ENCODE measurements at places on chromosomes 2 and 18. TPM values are rescaled to one million over a fixed set of nuclear protein-coding genes. Genes with fewer than 3 reads are reported as not detected.

DNA sequence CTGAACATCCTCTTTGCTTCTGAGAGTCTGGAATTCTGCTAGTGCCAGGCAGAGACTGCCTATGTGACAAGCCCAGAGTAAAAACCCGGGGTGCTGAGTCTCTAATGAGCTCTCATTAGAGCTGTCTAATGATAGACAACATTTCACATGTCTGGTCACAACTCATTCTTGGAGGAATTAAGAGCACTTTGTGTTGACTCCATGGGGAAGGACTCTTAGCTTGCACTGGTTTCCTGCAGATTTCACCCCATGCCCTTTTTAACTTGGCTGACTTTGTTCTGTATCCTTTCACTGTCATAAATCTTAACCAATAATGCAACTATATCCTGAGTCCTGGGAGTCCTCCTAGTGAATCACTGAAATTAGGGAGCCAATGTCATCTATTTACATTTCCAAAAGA, 33.5 kb downstream of the FBXO15 start:
- no peak for DNase-seq

MERTK gene
- under 0.01 TPM for total RNA-seq

EHBP1 gene
- 56.8 TPM for total RNA-seq

- no peak for DNase-seq
These were observed 61.7 kb upstream of the DAPL1 start for GRCh38 chr2:158733430-158733755.

- peak; percentile 75 for DNase-seq
These were observed 87.7 kb downstream of the SH3YL1 start for GRCh38 chr2:175880-176820.

TTR gene
- not detected for total RNA-seq

RAMP1 gene
- total RNA-seq: 4.8 TPM

ANO7 gene
- total RNA-seq: 0.38 TPM

LRRC30 gene
- total RNA-seq: not detected

DNA sequence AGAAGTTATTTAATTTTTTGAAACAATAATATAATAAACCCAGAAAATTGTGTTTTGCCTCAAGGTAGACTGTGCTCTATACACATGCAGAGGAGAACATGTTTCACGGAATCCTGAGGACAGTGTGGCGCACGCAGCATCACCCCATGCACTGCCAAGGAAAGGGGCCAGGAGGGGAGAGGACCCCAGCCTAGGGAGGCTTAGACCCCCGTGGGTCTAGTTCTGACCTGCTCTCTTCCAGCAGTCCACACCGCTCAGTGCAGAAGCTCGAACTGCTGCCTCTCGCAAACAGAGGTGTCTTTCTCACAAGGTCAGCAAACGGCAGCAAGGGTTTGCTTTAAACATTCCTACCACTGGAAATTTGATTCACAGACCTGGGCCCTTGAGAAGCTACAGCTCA, 51.5 kb upstream of the KIDINS220 start:
- no peak for DNase-seq

CCDC141 gene
- total RNA-seq: not detected

GRCh38 chr2:177433402-177433801, 40.8 kb downstream of the AGPS start:
- DNase-seq: peak; percentile 11

DNA sequence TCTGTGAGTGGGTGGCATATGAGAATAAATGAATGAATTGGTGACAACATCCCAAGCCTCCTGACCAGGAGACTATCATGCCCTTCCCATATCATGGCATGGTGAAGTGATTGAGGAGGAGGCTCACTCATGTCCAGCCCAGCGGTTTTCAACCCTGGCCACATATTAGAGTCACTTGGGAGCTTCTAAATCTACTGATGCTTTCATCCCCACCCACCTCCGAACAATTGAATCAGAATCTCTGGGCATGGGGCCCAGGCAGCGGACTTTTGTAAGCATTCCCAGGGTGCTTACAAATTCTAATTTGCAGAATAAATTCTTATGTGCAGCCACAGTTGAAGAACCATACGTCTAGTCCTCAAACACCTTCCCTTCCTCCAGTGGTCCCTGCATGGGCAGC, 81.7 kb upstream of the SEC11C start:
- peak; percentile 94 for DNase-seq

DNA sequence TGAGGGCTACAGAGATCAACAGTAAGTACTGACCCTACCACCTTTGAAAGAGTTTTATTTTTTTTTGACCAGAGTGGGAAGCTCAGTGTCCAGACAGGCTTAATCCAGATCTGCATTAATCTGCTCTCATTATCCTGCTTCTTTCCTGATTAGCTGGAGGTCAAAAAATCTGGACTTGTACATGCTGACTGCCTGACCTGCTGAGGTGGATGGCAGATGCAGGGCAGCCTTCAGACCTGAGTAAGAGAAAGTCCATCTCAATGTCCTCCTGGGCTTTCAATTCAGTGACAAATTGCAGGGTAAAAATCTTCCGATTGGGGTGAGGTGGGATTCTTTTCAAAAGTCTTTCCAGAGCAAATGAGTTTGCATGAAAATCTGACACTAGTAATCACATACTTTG, 998.8 kb upstream of the PIK3C3 start:
- DNase-seq: no peak

FZD7 gene
- total RNA-seq: 56.4 TPM

GRCh38 chr2:67782443-67782842, 280.4 kb downstream of the C1D start:
- peak; percentile 23 for DNase-seq

DNA sequence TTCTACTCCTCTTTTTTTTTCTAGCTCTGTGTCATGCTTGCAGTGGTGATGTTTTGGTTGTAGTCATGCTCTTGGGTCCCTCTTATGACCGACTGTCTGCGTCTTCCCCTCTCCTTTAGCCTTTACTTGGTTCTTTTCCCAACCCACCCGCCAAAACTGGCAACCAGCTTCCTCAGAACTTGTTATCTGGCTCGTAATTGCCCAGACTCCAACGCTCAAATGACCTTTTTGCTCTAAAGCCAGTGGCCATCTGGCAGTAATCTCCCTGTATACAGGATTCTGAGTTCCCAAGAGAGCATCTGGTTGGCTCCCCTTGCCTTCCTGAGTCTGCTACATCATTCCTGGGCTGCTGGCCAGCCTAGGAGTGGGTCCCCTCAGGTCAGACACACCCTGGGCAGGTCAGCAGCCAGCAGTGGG, 147.2 kb downstream of the MGAT5 start:
- peak; percentile 59 for DNase-seq

CYP1B1 gene
- total RNA-seq: 56.0 TPM

GRCh38 chr2:210559182-210559581, 2.8 kb downstream of the CPS1 start:
- no peak for DNase-seq

VRK2 gene
- total RNA-seq: 22.4 TPM

KCNIP3 gene
- 11.9 TPM for total RNA-seq

ABCG8 gene
- not detected for total RNA-seq

DNA sequence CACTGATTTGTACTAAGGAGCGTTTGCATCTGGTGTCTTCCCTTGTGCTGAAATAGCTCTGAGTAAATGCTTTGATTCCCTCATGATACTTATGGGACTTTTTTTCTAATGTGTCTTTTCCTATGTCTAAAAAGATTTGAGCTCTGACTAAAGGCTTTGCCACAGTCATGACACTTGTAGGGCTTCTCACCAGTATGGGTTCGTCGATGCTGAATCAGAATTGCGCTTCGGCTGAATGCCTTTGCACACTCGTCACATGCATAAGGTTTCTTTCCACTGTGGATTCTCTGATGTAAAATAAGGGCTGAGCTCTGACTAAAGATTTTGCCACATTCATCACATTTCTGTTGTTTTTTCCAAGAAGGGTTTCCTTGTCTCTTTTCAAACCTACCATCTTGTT, 8.0 kb downstream of the ZNF396 start:
- DNase-seq: peak; percentile 74
